ENCODE measurements at places on chromosomes 12 and 14.
A peak's percentile ranks its signal among the peaks of the same experiment; 100 is the strongest.

GRCh38 chr12:100127766-100128511 lies 14.7 kb downstream of the BLTP3B start:
- DNase-seq: no peak

- no peak for DNase-seq
Measured at GRCh38 chr14:74548881-74549280, 55.3 kb downstream of the ISCA2 start.

DNA sequence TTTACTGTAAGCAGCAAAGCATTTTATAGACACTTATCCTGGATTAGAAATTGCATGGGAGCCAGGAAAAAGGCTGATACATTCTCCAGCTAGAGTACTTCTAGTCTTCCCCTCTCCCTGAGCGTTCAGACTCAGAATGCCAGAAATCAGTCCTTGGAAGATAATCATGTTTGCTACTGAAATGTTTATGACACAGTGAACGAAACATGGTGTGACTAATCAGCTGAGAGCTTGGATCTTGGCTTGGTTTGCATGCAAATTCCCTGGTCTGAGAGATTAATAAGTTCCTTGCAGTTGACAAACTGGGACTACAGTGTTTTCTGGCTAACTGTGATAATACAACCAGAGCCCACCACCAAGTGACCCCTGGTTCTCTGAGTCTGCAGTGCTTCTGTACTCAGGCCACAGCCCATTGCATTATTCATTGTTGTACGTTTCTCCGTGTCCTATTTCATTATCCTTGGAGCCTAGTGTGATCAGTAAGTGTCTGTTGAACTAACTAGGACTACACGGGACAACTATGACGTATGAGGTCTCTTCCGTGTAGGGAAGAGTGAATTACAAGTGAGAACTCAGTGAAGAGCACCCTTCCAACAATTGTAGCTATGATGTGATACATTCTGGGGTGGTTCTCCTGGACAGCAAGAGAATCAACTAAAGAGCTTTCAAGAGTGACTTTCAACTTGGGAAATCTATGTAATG lies 34.6 kb upstream of the EVL start:
- DNase-seq: no peak

DNA sequence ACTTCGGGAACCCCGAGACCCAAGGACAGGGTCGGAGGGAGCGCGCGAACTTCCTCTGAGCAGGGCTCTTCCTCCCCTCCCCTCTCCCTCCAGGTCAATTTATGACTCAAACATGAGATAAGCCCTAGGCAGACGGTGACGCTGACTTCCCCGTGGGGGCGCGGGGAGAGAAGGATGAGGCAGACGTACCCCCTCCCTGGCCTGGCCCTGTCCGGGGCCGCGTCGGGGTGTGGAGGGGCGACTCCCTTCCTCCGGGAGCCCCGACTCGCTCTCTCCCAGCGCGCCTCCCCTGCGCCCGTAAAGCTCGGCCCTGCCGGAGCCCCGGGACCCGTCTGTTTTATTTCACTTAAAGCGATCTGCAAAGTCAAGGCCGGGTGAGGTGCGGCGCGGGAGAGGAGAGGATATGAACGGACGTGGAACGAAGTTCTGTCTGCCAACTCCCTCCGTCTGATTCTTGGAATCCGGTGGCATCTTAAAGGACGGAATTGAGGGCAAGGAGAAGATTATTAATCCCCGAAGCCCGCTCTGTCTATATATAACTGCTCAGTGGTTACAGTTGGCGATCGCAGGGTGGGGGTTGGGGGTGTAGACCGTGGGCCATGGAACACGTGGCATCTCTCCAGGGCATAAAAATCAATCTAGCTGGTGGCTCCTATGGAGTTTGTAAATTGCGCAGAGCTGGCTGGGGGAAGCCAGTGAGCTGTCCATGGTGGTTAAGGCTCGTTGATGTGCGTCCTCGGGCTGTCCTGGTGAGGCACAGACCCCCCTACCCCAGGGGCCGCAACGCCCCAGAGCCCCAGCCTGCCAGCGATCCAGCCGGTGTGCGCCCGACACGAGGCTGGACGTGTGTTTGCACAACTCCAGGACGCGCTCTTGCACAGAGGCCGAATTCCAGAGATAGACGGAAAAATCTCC lies 2.9 kb upstream of the PTHLH start:
- no peak for DNase-seq

- DNase-seq: peak; percentile 47
Measured at GRCh38 chr12:51323966-51324895, at the start of gene BIN2. Gene BIN2 (minus strand): TSS chr12:51324174. CDS start chr12:51324102, 72 bp downstream.

- DNase-seq: no peak
Measured at GRCh38 chr12:100715976-100716944, 78.3 kb upstream of the ANO4 start.

DNA sequence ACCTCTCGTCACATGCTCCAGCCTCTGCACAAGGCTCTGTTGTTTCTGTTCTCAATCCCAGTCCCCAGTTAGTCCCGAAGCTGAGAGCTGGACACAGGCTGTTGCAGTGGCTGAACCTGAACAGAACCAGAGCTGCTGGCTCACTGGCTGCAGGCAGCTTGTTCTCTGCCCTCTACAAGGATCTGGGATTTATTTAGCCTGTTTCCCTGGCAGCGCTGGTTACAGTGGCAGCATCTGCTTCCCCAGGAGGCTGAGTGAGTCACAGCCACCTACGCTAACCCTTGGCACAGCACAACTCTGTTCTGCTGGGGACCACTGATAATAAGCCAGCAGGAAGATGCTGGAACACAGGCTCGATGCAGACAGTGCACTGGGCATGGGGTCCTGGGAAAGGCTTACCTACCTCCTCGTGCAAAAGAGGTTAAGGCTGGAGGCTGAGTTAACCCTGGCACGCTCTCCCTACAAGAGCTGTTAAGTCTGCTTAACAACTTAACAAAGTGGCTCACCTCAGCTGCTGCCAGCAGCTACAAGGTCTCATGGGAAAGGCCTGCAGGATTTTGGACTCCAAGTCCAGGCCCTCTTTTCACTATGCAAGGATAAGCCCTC lies 299.6 kb downstream of the PCNX1 start:
- DNase-seq: no peak

- DNase-seq: no peak
Measured at GRCh38 chr14:103624860-103625259, 4.2 kb upstream of the KLC1 start.

DNA sequence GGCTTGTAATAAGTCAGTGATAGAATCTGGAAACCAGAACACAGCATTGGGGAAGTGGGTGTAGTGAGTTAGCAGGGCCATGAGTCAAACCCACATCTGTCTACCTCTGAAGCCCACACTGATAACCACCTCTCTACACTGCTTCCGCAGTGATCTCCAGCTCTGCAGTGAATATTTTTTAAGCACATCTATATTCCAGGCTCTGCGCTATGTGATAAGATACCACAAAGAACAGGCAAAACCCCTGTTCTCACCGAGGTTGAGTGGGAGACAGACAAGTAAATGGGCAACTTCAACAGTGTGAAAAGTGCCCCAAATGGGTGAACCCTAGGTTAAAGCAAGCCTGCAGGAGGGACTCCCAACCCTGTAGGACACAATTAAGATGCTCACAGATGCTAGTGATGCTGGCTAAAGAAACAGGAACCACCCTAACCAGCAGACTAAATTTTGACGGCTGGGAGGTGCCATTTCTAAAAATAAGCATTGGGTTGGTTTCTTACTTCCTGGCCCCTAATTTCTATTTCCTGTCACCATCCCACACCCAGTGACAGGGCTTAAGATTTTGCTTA lies 375.0 kb downstream of the DPF3 start:
- no peak for DNase-seq

DNA sequence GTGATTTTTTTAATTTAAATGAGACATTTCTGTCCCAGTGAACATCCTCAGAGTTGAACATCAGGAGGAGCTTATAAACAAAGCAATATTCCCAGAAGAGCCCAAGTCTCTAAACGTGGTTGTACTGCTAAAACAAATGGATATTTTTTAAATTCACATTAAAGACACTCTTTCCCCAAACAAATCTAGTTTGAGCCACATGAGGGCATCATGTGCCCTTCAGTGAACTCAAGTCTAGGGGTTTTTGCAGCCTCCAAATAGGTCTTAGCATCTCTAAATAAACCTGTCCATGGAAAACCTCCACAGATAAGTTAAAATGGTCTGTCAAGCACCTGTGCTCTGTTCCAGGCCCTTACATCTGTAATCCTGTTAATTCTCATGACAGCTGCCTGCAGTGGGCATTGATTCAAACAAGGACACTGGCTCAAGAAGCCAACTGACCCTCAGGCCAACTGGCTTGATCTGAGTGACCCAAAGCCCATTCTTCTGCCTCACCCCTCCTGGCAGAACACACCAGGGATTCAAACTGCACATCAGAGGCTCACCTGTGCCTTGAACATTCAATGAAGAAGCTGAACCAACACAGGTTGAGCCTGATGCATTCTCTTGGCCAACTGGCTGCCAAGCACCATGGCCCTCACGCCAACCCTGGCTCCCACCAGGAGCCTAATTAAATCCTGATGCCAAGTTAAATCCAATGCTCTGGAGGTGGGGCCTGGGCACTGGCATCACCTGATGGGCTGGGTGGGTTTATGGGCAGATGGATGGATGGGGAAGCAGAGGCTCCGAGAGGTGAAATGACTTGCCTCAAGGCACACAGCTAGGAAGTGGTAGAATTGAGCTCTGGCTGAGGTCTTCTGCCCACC lies 8.6 kb downstream of the ISCU start:
- no peak for DNase-seq

DNA sequence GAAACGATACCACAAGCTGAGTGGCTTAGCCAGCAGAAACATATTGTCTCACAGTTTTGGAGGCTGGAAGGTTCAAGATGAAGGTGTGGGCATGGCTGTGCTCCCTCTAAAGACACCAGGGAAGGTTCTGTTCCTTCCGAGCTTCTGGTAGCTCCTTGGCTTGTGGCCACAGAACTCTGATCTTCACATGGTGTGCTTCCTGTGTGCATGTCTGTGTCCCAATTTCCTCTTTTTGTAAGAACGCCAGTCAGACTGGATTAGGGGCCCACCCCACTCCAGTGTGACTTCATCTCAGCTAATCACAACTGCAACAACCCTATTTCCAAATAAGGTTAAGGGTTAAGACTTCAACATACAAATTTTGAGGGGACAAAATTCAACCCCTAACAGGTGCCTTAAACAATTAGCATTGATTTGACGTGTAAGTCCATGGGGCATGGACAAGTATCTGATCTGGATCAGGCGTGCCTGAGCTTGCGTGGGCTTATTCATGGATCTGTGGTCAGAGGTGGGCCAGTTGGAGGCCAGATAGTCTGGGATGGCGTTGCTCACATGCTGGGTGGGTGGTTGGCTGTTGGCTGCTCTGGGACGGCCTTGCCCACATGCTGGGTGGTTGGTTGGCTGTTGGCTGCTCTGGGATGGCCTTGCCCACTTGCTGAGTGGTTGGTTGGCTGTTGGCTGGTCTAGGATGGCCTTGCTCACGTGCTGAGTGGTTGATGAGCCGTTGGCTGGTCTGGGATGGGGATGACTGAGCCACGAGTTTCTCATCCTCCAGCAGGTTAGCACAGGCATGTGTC lies 88.5 kb downstream of the LGMN start:
- no peak for DNase-seq

DNA sequence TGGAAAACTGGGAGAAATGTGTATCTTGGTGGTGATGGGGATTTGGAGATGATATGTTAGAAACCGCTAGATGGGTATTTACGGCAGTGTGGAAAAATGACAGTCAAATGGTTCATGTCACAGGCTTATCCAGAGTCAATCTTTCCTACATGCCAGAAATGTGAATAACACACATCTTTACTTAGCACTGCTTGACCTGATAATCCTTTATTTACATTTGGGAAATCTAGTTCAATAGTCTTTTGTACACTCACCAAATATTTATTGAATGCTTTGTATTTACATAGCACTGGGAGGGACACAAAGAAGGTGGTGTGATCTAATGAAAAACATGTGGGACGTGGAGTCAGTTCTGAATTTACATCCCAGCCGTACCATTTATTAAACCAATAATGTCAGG lies 208.2 kb downstream of the DIO2 start:
- DNase-seq: no peak

DNA sequence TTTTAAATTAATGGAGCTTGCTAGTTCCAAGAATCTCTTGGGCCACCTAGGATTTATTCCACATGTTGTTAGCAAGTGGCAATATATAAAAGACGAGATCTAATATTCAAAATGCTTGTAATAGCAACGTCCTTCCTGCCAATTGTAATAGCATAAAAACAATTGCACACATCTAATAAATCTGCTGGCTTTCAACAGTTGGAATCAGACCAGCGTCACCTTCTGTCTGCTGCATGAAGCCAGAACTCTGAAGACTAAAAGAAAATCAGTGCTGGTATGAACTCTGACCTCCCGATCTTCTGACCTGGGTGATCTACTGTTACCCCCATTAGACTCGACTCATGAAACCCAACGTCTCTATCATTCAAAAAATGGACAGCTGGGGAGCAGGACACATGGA lies 100.6 kb downstream of the DIO2 start:
- no peak for DNase-seq

DNA sequence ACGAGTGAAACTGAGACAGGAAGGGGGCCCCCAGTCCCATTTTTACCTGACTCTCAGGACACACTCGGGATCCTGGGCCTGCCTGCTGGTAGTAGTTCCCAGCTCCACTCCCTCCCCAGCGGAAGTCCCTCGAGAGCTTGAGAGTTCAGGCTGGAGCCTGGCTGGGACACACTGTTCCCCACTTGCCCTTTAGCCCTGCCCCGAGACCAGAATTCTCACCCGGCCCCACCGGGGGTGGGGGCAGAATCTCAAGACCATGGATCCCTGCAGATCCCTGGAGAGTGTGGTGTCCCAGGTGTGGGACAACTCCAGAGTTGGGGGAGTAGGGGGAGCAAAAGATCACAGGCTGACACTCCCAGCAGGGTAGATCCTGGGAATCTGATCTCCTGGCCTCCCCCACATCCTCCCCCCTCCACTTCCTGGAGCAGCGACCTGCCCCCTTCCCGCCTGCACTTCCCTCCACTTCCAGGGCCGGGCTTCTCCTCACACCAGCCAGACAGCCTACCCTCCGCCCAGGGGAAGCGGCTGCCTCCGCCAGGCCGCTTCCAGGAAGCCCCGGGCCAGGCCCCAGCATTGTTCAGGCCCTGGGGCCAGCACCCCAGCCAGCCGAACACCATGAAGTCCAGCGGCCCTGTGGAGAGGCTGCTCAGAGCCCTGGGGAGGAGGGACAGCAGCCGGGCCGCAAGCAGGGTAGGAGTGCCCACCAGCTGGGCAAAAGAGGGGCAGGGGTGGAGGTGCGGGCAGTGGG lies at the start of gene TNS2:
TNS2 (plus strand) TSS at position 495 of the 748 bp plus-strand sequence; CDS start at position 616, 121 bp downstream.
- DNase-seq: no peak

GRCh38 chr14:23307146-23307530 lies 505 bp downstream of the BCL2L2 start:
- DNase-seq: no peak

- DNase-seq: no peak
Measured at GRCh38 chr12:106190581-106190980, 51.8 kb upstream of the NUAK1 start.
